ENCODE measurements at places on chromosomes 2 and 18.

DNA sequence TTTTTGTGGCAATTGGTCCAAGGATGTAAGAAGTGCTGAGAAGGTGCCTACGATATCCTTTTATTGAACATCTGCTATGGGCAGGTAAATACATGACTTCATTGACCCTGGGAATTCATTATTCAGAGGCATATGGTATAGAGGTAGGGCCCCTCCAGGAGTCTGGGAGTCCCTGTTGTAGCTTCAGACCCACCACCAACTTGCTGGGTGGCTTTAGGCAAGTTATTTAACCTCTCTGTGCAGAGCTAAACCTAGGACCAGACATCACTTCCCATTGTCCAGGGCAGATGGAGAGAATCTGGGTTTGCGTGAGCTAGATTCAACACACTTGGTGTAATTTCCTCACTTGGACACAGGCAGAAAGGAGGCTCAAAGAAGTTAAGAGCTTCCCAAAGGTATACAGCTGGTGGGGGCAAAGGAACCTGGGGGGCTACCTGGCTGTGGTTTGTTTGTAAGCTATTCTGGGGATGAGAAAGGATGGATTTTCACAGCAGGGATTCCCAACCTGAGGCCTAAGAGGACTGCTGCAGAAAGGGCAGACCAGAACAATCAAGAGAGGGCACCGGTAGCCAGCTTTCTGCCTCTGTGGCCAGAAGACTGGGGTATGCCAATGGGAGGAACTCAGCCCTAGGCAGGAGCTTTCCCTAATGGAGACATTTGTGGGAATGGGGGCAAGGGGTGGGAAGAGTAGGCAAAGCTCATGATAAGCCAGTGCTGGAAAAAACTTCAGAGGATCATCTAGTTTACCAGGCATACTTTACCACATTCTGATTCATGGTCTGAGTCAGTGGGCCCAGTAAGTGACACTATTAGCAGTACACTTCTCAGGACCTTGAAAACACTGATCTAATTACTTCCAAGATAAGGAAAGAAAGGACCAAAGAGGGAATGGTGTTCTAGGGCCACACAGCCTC, 102.7 kb upstream of the SMAD2 start:
- peak; percentile 61 for DNase-seq

DNA sequence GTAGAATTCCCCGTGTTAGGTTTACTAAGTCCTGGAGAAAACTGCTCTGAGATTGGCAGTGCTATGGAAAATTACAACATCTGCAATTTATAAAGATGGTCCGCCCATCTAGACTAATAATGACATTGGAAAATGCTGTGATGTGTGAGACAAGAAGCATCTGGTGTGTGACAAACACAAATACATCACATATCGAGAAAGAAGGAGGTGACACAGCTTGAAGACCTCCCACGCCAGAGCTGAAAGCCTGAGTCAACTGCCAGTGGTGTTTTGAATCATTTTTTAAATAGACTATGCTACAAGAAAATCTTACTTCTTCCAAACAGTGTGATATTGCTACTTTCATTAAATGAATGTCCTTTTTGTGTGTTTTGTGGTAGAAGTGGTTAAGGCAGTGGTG, 8.6 kb upstream of the ANO7 start:
- peak; percentile 5 for DNase-seq

DNA sequence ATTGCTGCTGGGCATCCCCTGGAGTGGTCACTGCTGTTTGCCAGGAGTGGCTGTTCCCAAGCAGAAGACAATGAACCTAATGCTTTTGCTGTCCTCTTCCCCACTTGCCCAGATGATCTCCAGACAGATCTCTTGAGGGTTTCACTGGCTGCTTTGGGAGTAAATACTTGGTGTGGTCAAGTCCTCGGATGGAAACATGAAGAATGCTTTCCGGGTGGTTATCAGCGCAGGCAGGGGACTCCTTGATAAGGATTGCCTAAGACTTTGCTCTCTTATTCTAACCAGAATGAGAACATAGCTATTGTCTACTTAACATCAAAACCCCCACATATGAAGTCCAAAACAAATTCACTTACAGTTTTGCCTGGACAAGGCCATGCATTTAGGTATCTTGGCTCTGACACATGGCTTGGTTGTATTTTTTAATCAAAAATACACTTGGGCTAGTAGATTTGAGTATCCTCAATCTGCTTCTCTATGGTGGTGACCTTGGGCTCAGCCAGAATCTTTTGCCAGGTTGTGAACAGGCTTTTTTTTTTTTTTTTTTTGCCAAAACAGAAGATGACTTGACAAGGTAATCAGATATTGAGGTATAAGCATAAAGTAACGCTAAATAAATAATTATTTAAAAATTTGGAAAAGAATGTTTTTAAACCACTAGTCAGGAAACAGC, 34.8 kb upstream of the MYO3B start:
- DNase-seq: no peak

DNA sequence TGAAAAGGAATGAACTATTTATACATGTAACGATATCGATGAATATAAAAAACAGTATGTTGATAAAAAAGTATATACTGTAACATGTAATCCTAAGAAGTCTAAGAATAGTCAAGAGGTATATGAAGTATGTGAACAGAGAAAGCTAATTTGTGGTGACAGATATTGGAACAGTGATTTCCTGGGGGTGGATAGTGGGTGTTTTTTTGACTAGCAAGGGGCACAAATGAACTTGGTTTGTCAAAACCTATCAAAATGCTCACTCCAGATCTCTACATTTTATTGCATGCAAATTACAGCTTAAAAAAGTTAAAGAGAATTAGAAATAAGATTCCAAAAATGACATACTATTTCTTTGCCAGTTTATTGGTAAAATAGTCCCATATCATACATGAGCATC, 35.4 kb downstream of the PTH2R start:
- DNase-seq: no peak

DNA sequence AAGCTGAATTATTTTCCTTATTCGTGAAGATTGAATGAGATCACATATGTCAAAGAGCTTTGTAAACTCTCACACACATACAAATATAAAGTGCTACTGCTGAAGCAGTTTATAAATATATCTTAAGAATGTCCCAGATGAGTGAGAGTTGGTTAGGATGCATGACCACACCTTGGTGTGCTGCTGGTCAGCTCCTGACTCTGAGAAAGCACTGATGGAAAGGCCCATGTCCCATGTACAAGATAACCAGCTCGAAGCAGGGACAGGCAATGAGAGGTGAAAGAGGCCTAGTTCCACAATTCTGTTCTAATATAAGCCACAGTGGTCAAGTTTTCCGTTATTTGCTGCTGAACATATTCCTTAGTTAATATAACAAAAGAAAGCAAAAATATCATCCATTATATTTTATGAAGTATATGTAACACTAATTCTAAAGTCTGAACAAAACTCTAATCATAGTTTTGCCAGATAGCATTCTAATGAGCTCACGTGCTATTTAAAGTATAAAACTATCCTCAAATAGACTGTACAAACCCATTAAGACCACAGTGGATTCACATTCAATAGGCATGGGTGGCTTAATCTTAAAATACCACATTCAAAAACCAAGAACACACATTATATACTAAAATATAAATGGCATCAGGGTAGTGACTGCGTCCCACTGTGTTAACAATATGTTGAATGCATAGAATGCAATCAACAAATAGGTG, 49.1 kb downstream of the CHMP3 start:
- no peak for DNase-seq

DNA sequence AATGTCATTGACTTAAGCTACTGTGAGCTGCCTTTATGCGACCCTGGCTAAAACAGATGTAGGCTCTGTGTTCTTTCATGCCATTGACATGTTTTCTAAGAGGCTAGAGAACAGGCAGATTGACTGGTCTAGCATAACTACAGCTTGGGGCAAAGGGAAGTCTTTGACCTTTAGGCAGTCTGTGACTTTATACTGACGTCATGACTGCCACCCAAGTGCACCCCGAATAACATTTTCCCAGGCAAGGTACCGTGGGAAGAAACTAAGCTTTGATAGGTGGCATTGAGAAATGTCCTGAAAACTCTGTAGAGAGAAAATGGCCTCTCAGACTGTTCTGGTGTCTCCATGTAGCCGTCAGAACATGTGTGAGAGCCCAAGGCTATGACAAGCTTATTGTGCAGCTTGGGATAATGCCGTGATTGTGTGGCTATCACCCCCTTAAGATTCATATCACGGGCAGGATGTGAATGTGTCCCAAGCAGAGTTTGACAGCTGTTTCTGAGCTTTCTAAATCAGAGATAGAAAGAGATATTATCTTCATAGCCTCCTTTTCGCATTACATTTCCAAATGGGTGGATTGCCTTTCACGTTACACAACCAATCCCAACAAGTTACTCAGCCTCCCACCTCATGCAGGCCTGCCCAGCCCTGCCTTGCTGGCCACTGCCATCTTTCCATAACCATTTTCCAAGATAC, 672.2 kb upstream of the ACVR2A start:
- DNase-seq: no peak

- no peak for DNase-seq
Observed at GRCh38 chr2:138500592-138501424, 762 bp upstream of the SPOPL start.

- DNase-seq: no peak
Observed at GRCh38 chr2:8465560-8465959, 216.3 kb upstream of the ID2 start.

DNA sequence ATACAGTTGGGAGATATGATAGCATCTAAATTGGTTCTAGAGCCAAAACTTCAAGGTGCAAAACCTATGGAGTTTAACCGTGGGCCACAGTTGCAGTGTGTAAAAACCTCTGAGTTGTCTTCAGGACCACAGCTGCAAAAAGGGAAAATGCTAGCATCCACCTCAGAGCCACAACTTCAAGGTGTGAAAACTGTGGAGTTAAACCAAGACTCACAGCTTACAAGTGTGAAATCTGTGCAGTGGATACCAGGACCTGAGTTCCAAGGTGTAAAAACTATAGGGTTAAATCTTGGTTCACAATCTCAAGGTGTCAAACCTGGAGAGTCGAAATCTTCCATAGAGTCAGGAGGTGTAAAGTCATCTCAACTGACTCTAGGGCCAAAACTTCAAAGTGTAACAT, 10.4 kb upstream of the ZNF512 start:
- DNase-seq: no peak

- peak; percentile 75 for DNase-seq
Observed at GRCh38 chr2:43131051-43131889, 95.1 kb downstream of the ZFP36L2 start.

DNA sequence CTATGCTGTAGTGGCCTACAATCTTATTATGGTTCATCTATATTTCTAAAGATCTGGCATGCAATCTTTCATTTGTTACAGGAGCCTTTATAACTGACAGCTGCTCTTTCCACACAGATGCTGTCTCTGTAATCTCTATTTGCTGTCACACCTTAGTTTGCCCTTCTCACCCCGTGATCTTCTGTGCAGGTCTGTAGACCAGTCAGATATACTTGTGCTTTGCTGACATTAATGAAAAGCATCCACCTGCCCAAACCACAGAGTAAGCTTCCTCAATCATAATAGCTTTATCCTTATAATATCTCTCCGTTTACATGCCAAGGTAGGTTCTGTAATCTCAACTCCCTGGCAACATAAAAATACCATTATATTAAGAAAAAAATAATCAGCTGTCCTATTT, 122.4 kb downstream of the GRB14 start:
- DNase-seq: no peak

DNA sequence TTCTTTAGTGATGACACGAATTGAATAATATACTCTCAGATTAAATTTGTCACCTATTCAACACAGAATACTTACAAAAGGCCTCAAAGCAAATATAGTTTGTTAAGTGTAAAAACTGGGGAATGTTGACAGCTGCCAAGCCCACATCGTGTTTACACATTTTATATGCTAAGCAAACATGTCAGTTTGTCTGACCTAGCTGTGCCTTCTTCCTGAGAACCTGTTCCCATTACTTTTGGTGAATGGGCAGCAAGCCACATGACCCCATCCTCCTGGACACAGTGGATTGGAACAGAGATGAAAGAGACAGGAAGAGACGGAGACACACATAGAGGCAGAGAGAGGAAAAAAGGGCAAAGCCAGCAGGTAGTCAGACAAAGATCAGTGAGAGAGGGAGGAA, 22.9 kb upstream of the CUL3 start:
- DNase-seq: no peak

GRCh38 chr2:73827018-73827417, 1.7 kb upstream of the STAMBP start:
- peak; percentile 40 for DNase-seq

- no peak for DNase-seq
Observed at GRCh38 chr2:201298462-201299052, 38.2 kb downstream of the CASP8 start.

DNA sequence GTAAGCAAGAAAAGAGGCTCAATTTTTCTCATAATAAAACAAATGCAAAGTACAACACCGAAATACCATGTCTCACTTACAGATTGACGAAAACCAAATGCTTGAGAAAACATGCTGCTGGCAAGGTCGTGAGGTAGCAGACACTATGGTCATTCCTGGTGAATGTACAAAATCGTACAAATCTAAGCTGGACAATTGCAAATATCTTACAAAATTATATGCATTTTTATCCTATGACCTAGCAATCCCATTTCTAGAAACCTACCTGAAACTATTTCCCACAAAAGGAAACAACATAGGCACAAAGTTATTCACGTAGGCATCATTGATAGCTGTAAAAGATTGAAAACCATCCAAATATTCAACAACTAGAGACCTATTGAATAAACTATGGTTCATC, 54.0 kb downstream of the SCG2 start:
- DNase-seq: no peak

- DNase-seq: no peak
Observed at GRCh38 chr2:99377879-99378278, 40.7 kb downstream of the EIF5B start.

DNA sequence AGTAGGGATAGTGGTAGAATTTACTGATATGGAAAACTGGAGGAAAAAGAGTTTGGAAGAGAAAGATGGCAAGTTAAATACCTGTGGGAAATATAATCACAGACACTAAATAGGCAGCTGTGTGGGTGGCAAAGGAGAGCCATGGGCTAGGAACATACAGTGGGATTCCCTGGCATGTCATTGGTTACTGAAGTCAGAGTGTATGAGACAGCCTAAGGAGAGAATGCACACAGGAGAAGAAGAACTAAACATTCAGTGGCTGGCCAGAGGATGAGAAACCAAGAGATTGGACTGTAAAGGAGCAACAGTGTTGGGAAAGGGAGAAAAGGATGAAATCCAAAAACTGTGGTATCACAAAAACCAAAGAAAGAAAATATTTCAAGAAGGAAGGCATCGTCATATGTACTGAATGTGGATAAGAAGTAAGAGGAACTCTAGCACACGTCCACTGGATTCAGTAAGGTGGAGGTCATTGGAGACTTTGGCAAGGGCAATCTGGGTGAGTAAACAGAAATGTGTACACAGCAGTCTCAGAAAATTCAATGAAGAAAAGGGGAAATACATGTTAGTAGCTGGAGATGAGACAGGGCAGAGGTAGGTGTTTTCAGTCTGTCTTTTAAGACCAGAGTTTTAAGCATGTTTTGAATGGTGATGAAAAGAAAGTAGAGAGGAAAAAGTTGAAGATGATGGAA, 83.3 kb downstream of the SPIRE1 start:
- DNase-seq: no peak

Data from fibroblast of skin of right quadriceps (primary cell).